ENCODE measurements at places on chromosomes 2 and 18.

GRCh38 chr18:31278609-31279071 lies 39.3 kb upstream of the DSG1 start:
- no peak overlapping the region for H3K4me3 ChIP-seq
- H3K4me1 ChIP-seq: no peaks in the 10 kb centered on the region
- H3K27ac ChIP-seq: no peak overlapping the region
- no peaks in the 10 kb centered on the region for H3K36me3 ChIP-seq

GRCh38 chr18:65937180-65937579 lies 186.4 kb downstream of the CDH7 start:
- no peak overlapping the region for H3K27ac ChIP-seq
- H3K4me1 ChIP-seq: no peaks in the 10 kb centered on the region
- DNase-seq: no peak
- H3K4me3 ChIP-seq: no peak overlapping the region
- H3K36me3 ChIP-seq: no peaks in the 10 kb centered on the region

GRCh38 chr2:171745141-171745540 lies 57.9 kb downstream of the DYNC1I2 start:
- peaks cover 36% of the 10 kb centered on the region for H3K36me3 ChIP-seq
- H3K4me1 ChIP-seq: no peaks in the 10 kb centered on the region
- no peak overlapping the region for H3K27ac ChIP-seq

DNA sequence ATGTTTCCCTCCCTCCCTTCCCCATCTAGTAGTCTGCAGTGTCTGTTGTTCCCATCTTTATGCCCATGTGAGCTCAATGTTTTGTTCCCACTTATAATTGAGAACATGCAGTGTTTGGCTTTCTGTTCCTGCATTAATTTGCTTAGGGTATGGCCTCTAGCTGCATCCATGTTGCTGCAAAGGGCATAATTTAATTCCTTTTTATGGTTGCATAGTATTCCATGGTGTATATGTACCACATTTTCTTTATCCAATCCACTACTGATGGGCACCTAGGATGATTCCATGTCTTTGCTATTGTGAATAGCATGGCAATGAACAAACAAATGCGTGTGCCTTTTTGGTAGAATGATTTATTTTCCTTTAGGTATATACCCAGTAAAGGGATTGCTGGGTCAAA lies 60.6 kb upstream of the CYP26B1 start:
- no peak overlapping the region for H3K27ac ChIP-seq
- DNase-seq: no peak
- H3K4me3 ChIP-seq: no peak overlapping the region
- H3K27me3 ChIP-seq: no peaks in the 10 kb centered on the region

GRCh38 chr2:221546505-221547225 lies 25.4 kb downstream of the EPHA4 start:
- H3K27ac ChIP-seq: no peak overlapping the region
- H3K27me3 ChIP-seq: no peaks in the 10 kb centered on the region
- H3K4me3 ChIP-seq: no peak overlapping the region
- DNase-seq: no peak
- H3K36me3 ChIP-seq: no peaks in the 10 kb centered on the region

- H3K4me3 ChIP-seq: no peak overlapping the region
- no peaks in the 10 kb centered on the region for H3K4me1 ChIP-seq
Observed at GRCh38 chr2:33033606-33034081, 86.9 kb downstream of the LTBP1 start.

DNA sequence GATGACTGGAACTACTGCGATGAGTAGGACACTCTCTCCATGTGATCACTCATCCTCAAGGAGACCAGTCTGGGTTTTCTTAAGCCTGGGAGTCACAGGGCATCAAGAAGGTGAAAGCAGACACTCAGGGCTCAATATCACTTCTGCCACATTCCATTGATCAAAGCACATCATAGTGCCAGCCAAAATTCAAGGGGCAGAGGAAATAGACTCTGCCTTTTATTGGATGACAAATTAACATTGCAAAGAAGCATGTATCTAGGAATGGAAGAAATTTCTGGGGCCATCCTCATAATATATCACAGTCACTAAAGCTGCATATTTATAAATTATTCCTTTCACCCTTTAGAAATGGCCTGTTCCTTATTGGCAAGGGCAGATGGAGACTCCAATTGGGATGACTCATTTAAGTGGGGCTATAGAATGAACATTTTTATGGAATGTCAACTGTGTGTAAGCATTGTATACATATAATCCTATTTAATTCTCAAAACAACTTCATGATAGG lies 114.8 kb upstream of the CDC42EP3 start:
- no peak for DNase-seq
- no peaks in the 10 kb centered on the region for H3K4me1 ChIP-seq
- H3K27me3 ChIP-seq: no peaks in the 10 kb centered on the region
- H3K36me3 ChIP-seq: no peaks in the 10 kb centered on the region
- H3K4me3 ChIP-seq: no peak overlapping the region

DNA sequence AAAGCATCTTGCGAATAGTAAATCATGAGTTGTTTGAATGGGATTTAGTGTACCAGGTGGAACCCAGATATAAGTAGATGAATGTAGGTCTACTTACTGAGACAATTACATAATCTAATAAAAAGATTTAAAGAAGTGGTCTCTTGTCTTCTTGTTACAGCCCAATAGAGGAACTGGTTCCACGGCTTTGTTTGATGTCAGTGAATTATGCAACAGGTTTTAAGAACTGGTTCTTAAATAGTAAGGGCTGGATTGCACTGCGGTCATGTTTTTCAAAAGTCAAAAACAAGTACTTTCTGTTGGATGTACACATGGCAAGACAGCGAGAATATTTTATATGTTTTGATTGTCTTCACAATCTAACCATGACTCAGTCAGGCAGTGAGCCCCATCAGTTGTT lies 15.4 kb upstream of the SLC9A2 start:
- peaks cover 3% of the 10 kb centered on the region for H3K27me3 ChIP-seq
- H3K4me3 ChIP-seq: no peak overlapping the region
- no peak for DNase-seq

All from Panc1 (cell line).